Head of caudate nucleus (tissue), 42 donors: ENCODE measurements at places on chromosomes 6 and 20.

DNA sequence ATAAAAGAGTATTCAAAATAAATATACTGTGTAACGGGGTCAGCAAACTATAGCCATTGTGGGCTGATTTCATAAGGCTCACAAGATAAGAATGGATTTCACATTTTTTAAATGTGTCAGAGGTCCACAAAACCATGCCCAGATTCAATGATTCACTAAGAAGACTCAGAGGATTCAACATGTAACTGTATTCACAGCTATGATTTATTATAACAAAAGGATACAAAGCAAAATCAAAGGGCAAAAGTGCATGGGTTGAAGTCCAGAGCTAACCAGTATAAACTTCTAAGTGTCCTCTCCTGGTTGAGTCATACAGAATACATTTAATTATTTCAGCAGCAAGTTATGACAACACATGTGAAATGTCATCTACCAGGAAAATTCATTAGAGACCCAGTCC lies 49.2 kb downstream of the TBC1D32 start:
- DNase-seq, result no peak

DNA sequence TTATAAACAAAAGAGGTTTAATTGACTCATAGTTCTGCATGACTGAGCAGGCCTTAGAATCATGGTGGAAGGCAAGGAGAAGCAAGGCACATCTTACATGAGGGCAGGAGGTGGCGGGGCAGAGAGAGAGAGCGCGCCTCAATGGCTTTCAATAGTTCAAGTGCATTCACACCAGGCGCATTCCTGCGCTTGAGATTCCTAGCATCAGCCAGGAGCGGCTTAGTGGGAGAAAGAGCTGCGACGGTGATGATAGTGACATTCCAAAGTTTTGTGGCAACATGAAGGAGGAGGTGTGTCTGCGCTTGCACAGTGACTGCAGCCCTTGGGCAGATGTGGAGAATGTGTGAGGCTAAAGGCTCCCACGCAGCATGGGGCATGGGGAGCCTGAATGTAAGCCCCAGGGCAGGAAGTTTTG lies 25.0 kb upstream of the EMILIN3 start:
- DNase-seq, result no peak

GRCh38 chr6:36244641-36245280 lies 25.1 kb upstream of the PNPLA1 start:
- no peak for DNase-seq

- DNase-seq, result peak; percentile 39
These were observed 496 bp upstream of the BEND3 start for GRCh38 chr6:107115695-107116327.

DNA sequence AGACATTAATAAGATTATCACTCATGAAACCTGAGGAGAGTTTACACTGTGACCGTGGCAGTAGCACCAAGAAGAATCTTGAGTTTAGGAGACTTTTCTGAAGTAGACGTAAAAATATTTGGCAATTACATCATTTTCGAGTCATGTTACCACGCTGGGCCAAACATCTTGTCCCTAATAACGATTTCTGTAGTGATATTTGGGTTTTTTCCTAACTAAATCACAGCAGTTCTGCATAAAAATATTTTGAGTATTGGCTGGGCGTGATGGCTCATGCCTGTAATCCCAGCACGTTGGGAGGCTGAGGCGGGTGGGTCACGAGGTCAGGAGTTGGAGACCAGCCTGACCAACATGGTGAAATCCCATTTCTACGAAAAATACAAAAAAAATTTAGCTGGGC lies 262.4 kb downstream of the PHF3 start:
- DNase-seq, result no peak

GRCh38 chr6:15331143-15331542 lies 85.3 kb downstream of the JARID2 start:
- no peak for DNase-seq

DNA sequence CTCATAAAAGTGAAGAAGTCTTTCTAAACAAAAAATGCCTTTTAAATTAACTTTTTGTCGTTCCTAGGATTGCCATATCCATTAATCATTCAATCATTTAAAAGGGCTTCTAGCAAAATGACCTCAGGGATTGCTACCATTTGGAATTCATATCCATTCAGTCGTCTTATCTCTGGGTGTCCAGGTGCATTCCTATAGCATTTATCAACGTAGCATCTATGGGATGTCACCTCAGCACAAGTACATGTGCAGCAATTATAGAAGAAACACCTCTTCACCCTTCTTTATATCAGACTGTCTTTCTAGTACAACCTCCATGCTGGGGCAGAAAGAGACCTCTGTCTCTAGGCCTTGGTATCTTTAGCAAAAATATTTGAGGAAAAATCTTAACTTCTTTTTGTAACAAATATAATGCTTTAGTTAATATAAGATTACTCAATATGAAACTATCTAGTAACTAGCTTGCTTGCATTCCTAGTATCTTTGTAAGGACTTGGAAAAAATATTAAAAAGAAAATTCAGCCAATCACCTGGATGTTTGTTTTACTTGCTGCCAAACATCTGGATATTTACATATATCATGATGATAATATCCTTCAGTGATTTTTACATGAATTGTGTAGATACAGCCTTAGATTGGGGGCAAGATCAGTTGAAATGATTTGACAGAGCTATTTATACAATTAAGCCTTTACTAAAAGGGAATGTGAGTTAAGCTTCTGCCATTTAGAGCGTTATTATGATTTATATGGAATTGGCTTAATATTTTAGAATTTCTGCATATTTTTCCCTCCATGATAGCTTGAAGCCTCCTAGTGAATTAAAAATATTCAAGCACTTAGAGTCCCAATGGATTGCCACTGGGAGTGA lies 356.8 kb downstream of the HDGFL1 start:
- no peak for DNase-seq

DNA sequence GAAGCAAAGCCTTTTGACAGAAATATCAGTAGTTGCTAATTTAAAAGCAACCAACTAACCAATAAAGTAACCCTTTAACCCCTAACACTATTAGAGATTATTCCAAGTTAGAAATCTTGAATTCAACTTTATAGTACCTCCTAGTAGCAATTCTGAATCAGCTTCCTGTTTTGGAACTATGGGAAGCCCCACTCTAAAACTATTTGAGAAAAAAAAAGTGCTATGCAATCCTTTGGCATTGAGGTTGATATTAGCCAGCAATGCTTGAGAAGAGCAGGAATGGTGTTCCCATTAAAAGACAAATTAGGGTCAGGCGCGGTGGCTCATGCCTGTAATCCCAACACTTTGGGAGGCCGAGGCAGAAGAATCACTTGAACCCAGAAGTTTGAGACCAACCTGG lies 306.2 kb upstream of the ZFP64 start:
- no peak for DNase-seq

- no peak for DNase-seq
These were observed 11.0 kb upstream of the KHDC1L start for GRCh38 chr6:73236144-73236750.

GRCh38 chr6:11258260-11259237 lies 26.1 kb upstream of the NEDD9 start:
- DNase-seq, result no peak

DNA sequence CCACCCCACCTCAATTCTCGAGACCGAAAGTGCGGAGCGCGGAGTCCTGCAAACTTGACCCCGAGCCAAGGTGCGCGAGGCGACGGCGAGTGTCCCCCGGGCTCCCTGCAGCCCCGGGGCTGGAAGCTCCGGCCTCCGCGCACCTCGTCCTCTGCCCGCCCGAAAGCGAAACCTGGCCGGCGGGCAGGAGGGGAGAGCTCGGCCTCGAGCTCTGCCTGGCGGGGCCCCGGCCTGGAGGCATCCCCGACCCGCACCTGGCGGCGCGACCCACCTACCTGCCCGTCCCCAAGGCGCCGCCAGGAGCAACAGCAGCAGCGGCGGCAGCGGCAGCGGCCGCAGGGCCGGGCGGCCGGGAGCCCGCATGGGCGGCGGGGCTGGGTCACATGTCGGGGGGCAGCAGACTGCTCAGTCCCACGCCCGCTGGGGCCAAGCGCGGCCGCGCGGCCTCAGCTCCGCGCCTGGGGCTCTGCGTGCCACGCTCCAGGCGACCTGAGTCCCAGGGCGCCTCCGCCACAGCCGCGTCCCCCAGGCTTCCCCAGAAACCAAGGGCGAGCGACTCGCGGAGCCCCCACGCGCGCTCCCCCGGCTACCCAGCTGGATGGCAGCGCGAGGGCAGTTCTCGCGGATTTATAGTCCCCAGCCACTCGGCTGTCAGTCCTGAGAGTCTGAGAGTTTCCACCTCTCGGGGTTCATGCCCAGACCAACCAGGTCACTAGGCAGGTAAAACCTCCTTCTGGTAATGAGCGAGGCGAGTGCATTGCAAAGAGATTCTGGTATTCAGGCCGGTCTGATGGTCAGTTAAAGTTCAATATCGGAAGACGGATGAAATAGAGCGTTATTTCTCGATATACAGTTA lies at the start of gene IL20RA:
Gene IL20RA, minus strand, starts transcription at position 600 of the 856 bp plus-strand sequence. Its CDS starts 237 bp downstream, at position 363.
- peak; percentile 45 for DNase-seq

- no peak for DNase-seq
These were observed 220.4 kb upstream of the JARID2 start for GRCh38 chr6:15025446-15025845.

- DNase-seq, result no peak
These were observed 113.7 kb upstream of the PDE10A start for GRCh38 chr6:165776691-165777090.

DNA sequence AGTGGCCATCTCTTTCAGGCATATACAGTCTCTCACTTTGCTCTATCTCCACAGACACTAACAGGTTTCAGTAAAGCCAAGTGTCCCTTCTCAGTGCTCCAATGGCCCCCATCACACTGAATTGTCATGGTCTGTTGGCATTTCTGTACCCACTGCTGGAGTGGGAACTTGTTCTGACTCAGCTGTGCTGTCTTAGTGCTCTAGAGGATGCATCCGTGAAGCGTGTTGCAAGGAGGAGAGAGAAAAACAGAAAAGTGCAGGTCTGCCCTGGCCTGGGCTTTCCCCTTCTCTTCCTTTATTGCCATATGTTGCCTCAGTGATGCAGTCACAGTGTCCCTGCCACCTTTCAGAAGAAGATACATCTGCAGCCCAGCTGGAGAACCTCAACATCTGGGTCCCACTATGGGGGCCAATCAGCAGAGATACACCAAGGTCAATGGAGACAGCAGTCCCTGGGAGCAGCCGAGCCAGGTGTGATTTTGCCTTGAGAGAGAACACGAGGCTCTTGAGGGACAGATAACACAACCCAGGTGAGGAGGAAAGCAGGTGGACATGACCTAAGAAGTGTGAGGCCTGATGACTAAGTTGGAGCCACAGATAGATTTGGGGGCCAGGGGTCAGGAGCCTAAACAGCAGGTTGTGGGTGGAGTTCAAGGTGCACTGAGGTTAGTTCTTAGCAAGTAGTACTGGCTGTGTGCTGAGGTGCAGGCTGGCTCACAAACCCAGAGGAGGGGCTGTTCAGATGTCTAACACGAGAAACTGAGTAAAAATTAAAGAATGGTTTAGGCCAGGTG lies 5.6 kb upstream of the PLCG1 start:
- DNase-seq, result no peak

DNA sequence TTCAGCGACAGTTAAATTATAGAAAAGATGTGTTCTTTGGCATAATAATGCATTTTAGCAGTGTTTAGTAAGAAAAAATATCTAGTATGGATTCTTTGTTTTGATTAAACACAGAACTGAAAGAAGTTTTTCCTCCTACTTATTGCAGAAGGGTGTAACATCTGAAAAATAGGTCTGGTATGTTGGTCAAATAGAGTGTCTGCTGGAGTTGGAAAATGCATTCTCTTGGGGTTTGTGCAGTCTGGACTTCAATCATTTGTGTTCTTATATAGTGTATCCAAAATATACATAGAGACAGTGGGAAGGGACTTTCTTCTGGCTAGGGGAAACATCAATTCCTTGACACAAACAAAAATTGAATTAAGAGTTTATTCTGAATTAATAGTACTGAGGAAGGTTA lies 132.4 kb upstream of the MAN1A1 start:
- DNase-seq, result no peak

DNA sequence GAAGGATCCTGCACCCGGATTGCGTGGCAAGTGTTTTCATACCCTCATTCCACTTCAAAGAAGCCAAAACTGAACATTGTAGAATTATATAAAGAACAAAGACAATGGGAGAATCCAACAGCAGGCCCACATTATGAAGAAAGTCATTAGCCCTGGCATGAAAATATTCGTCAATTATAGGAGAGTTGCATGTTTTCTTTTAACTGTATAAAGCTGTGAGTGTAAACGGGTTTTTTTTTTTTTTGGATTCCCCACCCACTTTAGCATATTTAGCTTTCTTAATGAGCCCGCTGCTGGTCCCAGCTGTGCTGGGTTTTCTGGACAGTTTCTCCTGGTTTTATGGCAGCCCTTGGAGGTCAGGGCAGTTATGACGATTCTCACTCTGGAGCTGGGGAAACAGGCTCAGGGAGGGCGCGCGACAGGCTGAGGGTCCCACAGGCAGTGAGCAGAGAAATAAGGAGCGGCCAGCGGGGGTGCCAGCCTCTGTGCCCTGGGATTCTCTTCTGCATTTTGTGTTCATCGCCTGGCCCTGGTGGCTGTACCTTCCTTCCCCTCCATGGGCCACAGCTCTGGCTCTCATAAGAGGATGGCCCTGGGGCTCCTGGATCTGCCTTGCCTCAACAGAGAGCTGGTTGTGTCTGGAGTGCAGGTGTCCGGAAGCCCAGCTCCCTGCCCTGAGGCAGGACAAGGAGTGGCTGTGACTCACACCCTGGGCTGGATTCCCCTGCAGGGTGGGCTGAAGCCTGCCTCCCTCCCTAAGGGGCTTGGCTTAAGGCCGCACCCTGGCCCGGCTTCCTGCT lies 24.1 kb upstream of the SULF2 start:
- DNase-seq, result no peak

DNA sequence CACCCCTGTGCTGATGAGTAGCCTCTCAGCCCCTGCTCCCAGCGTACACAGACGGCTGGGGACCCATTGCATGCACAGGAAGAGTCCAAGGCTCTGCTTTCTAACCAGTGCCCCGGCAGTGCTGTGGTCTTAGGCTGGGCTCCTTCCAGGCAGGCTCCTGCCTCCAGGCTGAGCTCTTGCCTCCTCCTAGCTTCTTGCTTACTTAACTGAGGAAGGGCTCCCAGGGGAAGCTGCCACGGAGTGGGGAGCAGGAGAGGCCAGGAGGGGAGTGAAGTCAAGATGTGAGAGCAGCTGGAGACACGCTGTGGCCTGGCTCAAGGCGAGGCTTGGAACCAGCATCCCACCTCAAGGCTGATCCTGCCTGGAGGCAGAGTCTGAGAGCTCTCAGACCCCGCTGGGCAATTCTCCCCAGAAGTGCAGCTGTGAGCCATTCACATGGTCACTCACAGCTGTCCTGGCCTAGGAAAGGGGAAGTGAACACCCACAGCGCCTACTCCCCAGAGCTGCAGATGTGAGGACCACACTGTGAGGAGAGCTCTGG lies 141.0 kb downstream of the TBXT start:
- DNase-seq, result no peak

GRCh38 chr6:160088069-160088783 lies 33.4 kb upstream of the SLC22A1 start:
- DNase-seq, result peak; percentile 58

- no peak for DNase-seq
These were observed 89.0 kb upstream of the KCNK16 start for GRCh38 chr6:39411465-39411864.
